Activated CD4-positive, alpha-beta T cell treated with anti-CD3 and anti-CD28 coated beads, Interleukin-2, amount 10 ng/mL, durations not matched to agents 7 days and 5 days (primary cell): ENCODE measurements at places on chromosomes 4 and X. TPM values are rescaled to one million over a fixed set of nuclear protein-coding genes. Genes with fewer than 3 reads are reported as not detected.

- no peak for DNase-seq
These were observed 151.3 kb upstream of the NUDT6 start for GRCh38 chr4:123073650-123074049.

CXCR3 gene
- 73.5 TPM for total RNA-seq

DNA sequence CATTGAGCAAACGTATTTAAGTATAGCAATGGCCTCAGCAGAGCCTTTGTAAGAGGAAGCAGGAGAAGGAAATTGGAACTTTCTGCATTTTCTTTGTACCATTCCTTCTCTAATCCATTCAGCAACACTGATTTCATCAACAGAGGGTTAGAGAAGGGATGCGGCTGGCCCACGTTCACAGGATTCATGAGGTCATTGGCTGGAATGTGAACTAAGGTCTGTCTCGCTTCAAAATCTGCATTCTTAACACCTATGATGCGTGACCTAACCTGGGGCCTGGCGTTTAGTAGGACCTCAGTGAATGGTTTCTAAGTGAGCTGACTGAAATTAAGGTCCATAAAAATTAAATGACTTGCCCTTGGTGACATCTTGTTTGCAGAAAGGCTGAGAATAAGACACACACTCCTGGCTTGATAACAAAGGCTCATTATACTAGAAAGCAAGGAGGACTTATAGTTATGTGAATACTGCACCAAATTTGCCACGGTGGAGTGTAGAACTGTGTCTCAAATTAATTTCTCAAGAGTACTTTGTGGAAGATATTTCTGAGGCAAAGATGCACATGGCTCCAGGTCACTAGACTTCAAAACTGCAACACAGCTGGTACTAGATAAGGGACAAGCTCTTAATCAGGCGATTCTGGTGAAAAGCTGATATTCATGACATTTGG, 25.4 kb downstream of the FGFBP1 start:
- no peak for DNase-seq

UVSSA gene
- 19.1 TPM for total RNA-seq

- DNase-seq = no peak
These were observed 231.7 kb upstream of the TAPT1 start for GRCh38 chr4:16457944-16458343.

GRCh38 chrX:55841962-55842752, 124.6 kb downstream of the RRAGB start:
- no peak for DNase-seq

GRCh38 chrX:116409219-116409618, 27.2 kb upstream of the SLC6A14 start:
- DNase-seq = no peak

TBC1D9 gene
- not detected for total RNA-seq

DNA sequence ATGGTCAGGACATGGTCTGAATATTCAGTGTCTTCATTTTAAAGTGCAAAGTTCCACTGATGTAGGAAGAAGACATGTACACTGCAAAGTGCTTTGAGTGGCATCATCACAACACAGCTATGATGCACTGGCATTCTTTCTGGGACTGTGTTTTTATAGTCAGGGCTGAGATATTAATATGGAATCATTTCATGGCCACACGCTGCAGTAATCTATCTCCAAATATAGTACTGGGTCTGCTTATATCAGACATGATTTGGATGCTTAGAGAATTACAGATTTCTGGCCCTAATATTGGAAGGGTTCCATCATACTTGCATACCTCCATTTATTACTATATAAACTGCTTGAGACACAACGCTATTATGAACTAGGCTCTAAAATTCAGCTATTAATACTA, 1170.9 kb downstream of the NLGN4X start:
- DNase-seq = no peak

- DNase-seq = no peak
These were observed 86.0 kb upstream of the WWC2 start for GRCh38 chr4:183012879-183013729.

PABPC1L2B gene
- not detected for total RNA-seq

SLC16A2 gene
- 0.12 TPM for total RNA-seq

DNA sequence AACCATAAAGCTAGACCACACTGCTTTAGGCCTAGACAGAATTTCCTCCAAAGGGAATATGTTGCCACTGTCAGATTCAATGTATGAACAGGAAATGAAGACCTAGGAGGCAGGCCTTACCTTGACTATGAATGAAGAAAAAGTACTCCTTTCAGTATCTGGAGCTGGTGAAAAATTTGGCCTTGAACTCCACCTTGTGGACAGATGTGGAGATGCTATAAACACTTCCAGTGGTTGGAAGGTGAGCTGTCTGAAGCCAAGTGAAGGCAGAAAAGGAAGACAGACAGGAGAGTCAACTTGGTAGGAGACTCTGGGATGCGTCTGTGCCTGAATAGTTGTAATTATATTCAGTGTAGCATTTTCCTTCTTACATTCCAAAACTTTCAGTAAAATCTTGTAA, 17.2 kb downstream of the SPIN3 start:
- DNase-seq = peak; percentile 59

DNA sequence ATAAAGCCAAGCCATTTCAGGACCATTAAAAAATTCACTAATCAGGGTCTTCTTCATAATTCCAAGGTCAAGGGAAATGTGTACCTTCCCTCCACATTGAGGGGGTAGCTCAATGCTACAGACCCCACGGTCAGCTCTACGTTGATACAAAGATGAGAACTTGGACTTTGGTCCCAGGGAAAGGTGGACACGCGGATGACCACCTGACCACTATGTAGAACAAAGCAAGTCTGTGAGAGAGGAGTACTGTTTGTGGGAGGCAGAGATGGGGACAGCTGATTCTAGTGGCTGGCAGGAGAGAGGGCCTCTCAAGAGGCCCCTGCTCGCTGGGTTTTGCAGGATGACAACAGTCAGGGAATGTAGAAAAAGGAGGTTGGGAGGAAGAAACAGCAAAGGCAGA, 58.0 kb downstream of the SLC2A9 start:
- no peak for DNase-seq

GRCh38 chrX:42094218-42094617, 170.9 kb upstream of the CASK start:
- no peak for DNase-seq

- no peak for DNase-seq
These were observed 149.6 kb upstream of the CTSO start for GRCh38 chr4:156103311-156103710.

POU3F4 gene
- not detected for total RNA-seq

HTN1 gene
- not detected for total RNA-seq

GLRB gene
- total RNA-seq = not detected
